ENCODE measurements at places on chromosomes 2 and 18.

GRCh38 chr18:74609535-74609934, 11.9 kb downstream of the ZNF407 start:
- no peak for DNase-seq

- DNase-seq: no peak
Measured at GRCh38 chr2:113863144-113863543, 26.7 kb upstream of the ACTR3 start.

GRCh38 chr2:105600037-105600442, 144.7 kb upstream of the NCK2 start:
- no peak for DNase-seq

DNA sequence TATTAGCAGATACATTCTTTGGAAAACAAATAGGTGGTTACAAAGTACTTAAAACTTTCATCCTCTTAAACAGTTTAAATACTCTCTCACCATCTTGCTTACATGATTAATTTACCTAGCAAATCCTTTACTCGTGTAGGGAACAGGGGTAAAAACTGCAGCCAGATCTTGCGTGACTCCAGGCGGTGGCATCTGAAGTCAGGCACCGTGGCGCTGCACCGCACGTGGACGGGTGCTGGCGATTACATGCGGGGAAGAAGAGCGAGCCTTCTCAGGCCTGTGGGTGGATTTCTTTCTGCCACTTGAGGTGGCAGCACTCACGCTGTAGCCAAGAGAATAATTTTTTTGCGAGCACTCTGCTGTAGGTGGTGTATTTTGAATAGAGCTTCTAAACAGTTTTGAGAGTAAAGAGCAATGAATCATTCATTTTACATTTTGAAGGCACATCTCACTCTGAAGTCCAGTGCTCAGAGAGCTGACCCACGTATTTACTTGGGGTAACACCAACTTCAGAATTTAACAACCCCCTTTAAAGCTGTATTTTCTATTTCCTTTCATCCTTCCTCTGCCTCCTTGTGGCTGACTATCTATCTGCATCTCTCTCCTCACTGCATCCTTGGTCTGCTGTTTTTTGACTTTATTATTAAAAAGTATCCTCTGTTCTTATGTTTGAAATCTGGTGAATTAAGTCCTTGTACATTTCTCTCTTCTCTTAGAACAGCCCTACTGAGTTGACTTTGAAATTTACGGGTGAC, 68.9 kb downstream of the EPAS1 start:
- DNase-seq: no peak
